Cortex of kidney (tissue), 1 donor: ENCODE measurements at places on chromosomes 12 and 14.

DNA sequence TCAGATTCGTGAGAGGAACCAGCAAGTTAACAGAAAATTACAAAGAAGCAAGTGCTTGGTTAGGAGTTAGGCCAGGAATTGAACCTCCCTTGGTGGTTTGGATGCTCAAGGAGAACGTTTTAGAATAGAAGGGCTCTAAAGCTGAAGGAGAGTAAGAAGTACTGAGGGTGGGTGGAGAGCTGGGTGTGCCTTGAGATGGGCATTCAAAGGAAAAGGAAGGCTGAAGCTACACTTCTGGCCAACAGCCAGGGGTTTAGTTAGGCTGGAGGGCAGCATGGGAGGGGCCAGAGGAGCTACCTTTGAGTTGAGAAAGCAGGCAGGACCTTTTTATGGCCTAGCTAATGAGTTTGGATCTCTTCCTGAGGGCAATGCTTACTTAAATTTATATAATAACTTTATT, 421.2 kb downstream of the CCDC91 start:
- no peak for DNase-seq

GRCh38 chr12:57234571-57235016, 5.1 kb downstream of the SHMT2 start:
- DNase-seq: no peak

DNA sequence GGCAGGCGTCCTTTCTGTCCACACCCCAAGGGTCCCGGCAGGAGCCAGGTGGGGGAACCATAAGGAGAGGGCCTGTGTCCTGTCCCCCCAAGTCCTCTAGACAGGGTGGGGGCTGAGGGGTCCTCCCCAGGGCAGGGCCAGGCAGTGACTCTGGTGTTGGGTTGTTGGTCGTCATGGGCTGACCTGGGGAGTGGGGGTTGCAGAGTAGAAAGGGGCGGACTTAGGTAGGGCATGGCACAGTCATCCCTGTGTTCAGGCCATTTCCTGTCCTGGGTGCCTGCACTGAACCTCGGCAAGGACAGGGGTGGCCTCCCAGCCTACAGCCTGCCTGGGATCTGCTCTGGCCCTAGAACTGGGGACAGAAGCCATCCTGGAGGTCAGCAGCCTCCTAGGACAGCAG, 356.2 kb downstream of the TMEM121 start:
- no peak for DNase-seq

- DNase-seq: no peak
These were observed 90.8 kb downstream of the LIN7A start for GRCh38 chr12:80846952-80847351.

DNA sequence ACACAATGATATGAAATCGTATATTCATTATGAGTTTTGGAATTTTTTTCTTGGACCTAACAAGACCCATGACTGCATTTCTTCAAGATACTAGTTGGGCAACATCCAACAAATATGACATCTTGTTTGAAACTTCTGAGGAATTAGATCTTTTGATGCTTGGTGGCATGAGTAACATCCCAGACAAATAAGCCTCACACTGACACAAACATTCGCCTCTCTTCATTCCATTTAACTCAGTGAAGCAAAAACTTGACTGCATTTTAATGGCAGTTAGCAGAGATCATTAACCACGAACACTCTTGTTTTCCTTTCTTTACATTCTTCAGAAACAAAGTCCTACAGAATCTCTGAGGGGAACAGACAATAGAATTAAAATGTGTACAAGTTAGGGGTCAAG, 758.3 kb downstream of the C12orf50 start:
- no peak for DNase-seq

GRCh38 chr14:75609606-75610475, 31.4 kb downstream of the FLVCR2 start:
- no peak for DNase-seq

- DNase-seq: no peak
These were observed 13.2 kb upstream of the OVCH1 start for GRCh38 chr12:29510591-29511185.

DNA sequence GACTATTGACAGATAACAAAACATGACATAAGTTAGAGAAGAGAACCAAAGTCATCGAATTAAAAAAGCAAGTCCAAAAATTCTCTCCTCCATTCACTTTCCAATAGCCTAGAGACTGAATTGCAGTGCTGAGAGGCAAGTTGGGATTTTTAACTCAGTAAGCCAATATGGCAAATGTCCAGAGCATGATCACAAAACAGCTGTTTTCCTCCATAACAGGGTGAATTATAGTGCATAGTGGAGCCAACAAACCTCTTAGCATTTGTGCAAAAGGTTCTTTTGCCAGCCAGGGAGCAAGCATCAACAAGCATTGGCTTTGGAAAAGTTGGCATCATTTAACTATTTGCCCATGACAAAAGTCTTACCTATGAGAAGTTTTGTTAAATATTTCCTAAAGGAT, 458.8 kb upstream of the NOVA1 start:
- DNase-seq: no peak

GRCh38 chr12:67193704-67194103, 75.5 kb upstream of the CAND1 start:
- no peak for DNase-seq

DNA sequence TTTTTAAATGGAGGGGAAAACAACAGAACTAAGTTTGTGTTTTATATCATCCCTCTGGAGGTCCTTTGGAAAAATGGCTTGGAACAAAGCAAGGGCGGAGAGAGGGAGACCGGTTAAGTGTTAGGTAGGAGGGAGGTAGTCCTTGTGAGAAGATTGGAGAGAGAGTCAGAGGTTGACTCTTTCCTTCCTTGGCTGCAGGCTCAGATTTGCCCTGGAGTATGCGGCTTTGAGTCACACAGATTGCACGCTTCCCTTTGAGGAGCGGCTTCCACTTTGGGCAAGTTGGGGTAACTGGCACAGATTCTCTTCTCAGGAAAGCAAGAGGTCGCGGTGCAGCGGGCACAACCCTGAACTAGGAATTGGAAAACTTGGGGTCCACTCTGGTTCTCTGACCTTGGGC, 9.9 kb downstream of the SOCS2 start:
- no peak for DNase-seq

- no peak for DNase-seq
These were observed 27.5 kb upstream of the OR6J1 start for GRCh38 chr14:22671622-22672021.

DNA sequence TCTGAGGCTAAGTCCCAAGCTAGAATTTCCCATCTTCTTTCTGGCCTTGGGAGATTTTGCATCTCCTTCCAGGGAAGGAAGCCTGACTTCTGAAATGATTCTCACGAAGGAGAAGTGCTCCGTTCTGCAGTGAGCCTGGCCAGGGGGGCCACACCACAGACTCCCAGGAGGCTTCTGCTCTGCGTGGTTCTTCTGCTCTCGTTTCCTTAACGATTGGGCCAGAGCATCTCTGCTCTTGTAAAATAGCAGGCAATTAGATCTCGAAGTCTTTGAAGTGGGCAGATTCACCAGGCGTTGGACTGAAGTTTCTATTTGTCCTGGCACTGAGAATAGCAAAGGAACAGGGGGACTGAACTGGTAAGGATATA, 6.7 kb upstream of the BATF start:
- DNase-seq: no peak

- DNase-seq: no peak
These were observed 105.2 kb upstream of the GPHB5 start for GRCh38 chr14:63423889-63424288.

- DNase-seq: no peak
These were observed 1101.4 kb downstream of the BCL11B start for GRCh38 chr14:98170575-98170974.

- no peak for DNase-seq
These were observed 237.6 kb downstream of the SLC16A7 start for GRCh38 chr12:59833408-59833807.

- no peak for DNase-seq
These were observed 144.0 kb upstream of the KRR1 start for GRCh38 chr12:75655315-75655806.

DNA sequence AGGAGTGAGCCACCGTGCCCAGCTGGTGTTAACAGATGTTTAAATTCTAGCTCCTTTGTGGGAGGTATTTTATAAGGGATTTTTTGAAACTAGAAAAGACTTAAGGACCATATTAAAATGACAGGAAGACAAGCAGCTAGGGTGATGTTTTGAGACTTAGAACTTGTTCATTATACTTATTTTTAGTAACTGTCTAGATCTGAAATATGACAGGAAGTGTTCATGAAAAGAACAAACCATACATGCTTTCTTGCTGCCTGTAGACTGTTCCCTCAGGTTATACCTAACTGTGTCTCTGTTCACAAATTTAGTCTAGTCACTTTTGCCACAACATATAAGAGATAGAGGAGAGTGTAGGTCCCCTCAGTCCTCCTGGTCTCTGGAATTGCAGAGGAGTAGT, 36.9 kb upstream of the KCNH3 start:
- DNase-seq: no peak
